ENCODE measurements at places on chromosomes 5 and 9.

- DNase-seq = no peak
- H3K4me1 ChIP-seq = no peaks in the 10 kb centered on the region
- H3K27me3 ChIP-seq = no peaks in the 10 kb centered on the region
- H3K4me3 ChIP-seq = no peak overlapping the region
- no peaks in the 10 kb centered on the region for H3K36me3 ChIP-seq
- H3K27ac ChIP-seq = no peak overlapping the region
Measured at GRCh38 chr9:3856592-3856991, 330.8 kb upstream of the RFX3 start.

GRCh38 chr9:19511694-19512093 lies 102.9 kb downstream of the ACER2 start:
- no peaks in the 10 kb centered on the region for H3K27me3 ChIP-seq
- no peak overlapping the region for H3K27ac ChIP-seq
- H3K36me3 ChIP-seq = no peaks in the 10 kb centered on the region

DNA sequence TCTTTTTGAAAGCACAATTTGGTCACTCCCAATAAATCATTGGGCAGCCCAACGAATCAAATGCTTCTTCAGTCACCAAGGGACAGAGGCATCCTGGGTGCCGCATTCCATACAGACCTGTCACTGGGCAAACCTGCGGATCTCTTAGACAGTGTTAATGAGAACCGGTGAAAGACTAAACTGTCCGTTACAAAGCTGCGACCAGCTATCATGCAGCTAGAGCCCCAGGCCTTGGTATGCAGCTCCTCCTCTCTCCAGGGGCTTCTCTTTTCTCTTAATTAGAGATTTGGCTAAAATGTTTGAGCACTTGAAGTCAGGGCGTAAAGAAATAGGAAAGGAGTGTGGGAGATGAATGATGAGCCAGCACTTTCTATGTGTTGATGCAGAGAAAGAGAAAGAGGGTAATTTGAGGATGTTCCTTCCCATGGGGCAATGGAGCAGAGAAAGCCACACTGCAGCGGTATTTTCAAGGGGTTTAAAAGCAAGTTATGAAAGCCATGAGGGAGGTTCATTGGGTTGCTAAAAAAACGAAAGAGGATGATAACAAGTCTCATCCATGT lies 175.3 kb downstream of the RFK start:
- no peak for DNase-seq
- no peaks in the 10 kb centered on the region for H3K27me3 ChIP-seq
- no peaks in the 10 kb centered on the region for H3K4me1 ChIP-seq

- H3K27me3 ChIP-seq = no peaks in the 10 kb centered on the region
- no peak overlapping the region for H3K4me3 ChIP-seq
- no peak for DNase-seq
- no peak overlapping the region for H3K27ac ChIP-seq
- no peaks in the 10 kb centered on the region for H3K36me3 ChIP-seq
Measured at GRCh38 chr9:108400297-108400696, 455.5 kb downstream of the ACTL7B start.

DNA sequence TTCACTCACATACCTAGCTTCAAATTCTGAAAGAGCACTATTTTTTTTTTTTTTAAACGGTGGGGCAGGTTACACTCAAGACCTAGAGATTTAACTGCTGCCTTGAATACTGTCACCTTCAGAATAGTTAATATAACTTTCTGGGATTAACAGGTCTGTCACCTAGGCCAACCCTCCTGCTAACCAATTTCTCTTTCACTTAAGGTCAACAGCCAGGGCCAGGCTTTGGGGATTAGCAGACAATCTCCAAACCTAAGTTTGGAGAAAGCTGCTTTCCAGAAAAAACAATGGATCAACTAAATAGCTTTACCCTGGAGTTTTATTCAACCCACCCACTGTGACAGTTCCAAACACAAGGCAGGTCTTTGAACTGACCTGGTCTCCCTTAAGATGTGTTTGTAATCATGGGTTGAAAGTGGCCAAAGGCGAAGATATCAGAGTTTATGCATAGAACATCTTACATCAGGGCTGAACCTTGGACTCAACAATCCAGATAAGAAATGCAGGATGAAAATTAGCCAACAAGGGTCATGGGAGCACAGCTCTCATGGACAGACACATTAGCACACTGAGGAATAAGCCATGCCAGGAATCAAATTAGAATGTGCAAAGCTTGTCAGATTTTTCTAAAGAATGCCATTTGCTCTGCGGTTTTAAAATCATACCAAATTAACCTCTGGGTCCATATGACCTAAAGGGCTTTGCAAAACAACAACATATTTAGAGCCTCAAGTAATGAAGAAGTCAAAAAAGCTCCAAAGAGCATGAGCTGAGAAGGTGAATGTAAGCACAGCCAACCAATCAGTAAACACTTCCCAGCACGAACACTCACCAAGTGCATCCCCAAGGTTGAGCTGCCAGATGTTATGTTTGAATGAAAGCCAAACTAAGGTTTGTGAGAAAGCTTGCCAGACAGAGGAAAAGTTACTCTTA lies 538.5 kb upstream of the DMAC1 start:
- H3K4me1 ChIP-seq = no peaks in the 10 kb centered on the region
- H3K27me3 ChIP-seq = no peaks in the 10 kb centered on the region
- H3K27ac ChIP-seq = no peak overlapping the region
- no peaks in the 10 kb centered on the region for H3K36me3 ChIP-seq

DNA sequence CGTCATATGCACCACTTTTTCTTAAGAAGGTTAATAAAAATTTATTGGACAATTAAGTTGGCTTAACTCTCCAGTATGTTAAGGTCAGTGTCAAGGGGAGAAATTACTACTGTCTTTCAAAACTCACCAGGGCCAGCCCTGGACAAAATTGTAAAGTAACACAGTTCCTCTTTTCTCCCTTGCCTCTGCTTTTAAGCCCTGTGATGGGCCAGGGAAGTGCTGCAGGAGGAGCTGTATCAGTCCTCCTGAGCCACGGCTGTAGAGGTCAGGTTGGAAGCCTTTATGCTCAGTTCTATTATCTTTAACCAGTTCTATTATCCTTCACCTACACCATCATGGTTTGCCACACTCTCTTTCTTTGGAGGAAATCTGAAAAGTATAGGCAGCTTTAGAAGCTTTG lies 11.5 kb upstream of the PPP2R2B start:
- H3K4me1 ChIP-seq = peaks cover 6% of the 10 kb centered on the region
- no peak for DNase-seq
- no peak overlapping the region for H3K27ac ChIP-seq
- H3K27me3 ChIP-seq = no peaks in the 10 kb centered on the region
- no peak overlapping the region for H3K4me3 ChIP-seq

DNA sequence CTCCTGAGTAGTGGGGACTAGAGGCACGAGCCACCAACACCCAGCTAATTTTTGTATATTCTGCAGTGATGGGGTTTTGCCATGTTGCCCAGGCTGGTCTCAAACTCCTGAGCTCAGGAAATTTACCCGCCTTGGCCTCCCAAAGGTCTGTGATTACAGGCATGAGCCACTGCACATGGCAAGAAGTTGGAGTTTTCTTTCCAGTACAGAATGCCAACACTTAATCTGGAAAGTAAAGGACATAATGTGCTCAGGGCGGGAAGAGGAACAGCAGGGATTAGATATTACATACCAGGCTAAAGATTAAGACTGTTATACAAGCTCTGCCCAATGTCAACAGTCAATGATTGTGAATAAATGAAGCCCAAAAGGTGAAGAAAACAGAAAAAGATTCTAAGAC lies 47.2 kb upstream of the AGXT2 start:
- no peak overlapping the region for H3K4me3 ChIP-seq
- no peak for DNase-seq
- H3K27me3 ChIP-seq = no peaks in the 10 kb centered on the region
